Amniotic stem cell (primary cell): ENCODE measurements at places on chromosomes 3 and 15.

- DNase-seq: no peak
Measured at GRCh38 chr3:112875561-112875960, 28.9 kb upstream of the CD200R1L start.

DNA sequence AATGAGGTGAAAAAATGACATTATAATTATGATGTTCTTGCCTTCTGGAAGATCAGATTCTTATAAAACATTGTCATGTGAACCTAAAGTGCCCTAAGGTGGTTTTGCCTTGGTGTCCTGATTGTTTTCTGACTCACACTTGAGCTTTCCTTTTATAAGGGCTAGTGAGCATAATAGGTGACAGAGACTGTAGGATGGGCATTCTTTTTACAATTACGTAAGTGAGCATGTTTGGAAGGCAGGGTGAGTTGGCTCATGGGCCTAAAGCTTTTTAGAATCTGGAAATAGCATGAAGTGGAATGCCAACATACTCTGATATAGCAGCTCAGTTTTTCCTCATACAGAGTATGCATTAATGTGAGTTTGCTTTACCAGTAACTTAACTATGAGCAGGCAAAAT is 41.2 kb downstream of the CRYBG3 start:
- DNase-seq: no peak

GRCh38 chr15:92652576-92652966 is 3.0 kb downstream of the FAM174B start:
- no peak for DNase-seq

DNA sequence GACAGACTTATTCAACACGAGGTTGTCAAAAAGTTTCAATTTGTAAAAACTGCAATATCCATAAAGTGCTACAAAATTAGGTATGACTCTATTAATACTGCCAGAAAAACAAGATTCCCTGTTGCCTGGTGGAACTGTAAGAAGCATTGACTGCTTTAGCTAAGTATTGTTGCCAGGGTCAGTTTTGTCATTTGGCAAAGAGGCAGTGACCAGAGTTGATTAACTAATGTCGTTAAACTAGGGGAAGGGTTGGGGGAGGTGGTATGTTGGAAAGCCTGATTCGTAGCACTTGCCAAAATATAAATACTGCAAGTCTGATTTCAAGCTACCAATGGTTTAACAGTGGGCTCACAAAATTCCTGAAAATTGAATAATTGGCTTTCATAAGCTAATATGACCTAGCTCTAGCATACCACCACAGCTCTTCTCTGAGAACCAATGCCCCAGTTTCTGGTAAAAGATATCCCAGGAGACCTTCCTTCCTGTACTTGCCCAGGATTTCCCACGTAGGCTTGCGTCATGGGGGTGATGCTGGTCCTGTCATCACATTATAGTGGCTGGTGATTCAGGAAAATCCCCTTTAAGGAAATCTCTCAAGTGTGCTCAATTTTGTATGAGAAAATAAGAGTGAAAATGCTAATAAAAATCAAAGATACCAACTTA is 266.4 kb upstream of the TBC1D5 start:
- DNase-seq: no peak

- DNase-seq: no peak
Measured at GRCh38 chr15:31470756-31471155, 144.1 kb downstream of the KLF13 start.

GRCh38 chr15:29924750-29925149 is 102.5 kb upstream of the TJP1 start:
- DNase-seq: no peak

DNA sequence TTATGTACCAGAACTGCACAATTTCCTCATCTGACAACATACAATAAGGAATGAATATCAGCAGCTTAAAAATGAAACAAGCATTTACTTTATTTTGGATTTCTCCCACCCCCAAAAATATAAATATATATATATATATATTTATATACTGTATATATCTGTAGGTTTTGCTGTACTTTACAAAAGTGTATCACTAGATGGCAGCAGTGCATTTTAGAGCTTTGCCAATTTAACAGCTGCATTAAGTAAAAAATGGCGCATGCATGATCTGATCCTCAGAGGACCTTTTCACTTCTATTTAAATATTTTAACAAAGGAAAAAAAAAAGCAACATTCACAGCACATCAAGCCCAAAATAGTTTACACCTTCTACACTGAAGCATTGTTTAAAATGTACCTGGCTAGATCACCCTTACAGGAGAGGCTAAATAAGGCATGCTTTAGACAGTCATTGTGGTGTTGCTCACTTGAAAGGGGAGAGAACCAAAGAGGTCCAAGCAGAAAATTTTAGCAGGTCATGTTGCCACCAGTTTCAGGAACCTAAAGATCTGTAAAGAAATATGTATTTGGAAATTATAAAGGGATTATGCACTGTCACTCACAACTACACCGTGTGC is 72.6 kb downstream of the NPTN start:
- DNase-seq: peak; percentile 40

- peak; percentile 61 for DNase-seq
Measured at GRCh38 chr15:35624881-35625280, 78.9 kb upstream of the DPH6 start.

DNA sequence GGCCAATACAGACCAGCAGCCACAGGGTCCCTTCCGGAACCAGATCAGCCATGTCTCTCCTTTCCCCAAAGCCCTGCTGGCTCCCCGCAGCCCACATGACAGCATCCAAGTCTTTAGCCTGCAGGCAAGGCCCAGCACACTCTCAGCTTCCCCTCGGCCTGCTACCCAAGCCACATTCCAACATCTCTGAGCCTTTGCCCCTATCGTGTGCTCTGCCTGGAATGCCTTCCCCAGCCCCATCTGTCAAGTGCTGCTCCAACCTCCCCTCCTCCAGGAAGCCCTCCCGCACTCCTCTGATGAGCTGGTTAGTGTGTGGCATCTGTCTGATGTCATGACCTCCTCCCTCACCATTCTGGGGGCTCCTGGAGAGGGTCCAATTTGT is 8.5 kb downstream of the PLXND1 start:
- no peak for DNase-seq

DNA sequence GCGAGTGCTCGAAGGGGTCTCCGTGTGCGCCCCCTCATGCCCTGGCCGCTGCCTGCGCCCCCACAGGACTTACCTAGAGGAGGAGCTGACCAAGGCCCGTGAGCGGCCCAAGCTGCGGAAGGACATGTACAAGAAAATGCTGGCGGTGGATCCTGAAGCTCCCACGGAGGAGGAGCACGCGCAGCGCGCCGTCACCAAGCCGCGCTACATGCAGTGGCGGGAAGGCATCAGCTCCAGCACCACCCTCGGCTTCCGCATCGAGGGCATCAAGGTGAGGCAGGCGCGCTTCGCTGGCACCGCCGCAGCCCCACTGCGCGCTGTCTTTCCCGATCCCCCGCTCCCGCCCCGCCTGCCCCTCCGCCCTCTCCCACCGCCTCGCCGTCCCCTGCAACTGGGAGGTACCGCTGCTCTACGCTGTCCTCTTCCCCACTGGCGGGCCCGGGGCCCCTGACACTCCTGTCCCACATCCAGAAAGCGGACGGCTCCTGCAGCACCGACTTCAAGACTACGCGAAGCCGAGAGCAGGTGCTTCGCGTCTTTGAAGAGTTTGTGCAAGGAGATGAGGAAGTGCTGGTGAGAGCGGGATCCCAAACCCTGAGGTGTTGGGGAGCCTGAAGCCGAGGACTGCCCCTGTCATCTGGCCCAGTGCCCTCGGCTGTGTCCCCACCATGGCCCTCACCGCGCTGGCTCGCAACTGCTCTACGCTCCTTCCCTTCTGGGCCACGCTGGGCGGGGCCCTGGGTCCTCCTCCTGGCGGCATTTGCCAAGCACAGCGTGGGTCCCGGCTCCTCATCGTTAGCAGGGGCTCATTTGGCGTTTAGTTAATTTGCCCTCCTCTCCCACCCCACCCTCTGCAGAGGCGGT is 8.5 kb downstream of the ITPKA start:
- DNase-seq: no peak

GRCh38 chr3:49723296-49723627 is 489 bp downstream of the GMPPB start:
- no peak for DNase-seq

- no peak for DNase-seq
Measured at GRCh38 chr3:170480111-170480510, 61.4 kb downstream of the CLDN11 start.

GRCh38 chr3:43162230-43163084 is 56.6 kb upstream of the POMGNT2 start:
- peak; percentile 53 for DNase-seq

- no peak for DNase-seq
Measured at GRCh38 chr15:60827492-60827891, 348.6 kb upstream of the ICE2 start.

- DNase-seq: no peak
Measured at GRCh38 chr3:24437326-24437725, 57.3 kb downstream of the THRB start.

GRCh38 chr3:34034840-34035239 is 236.4 kb downstream of the PDCD6IP start:
- DNase-seq: no peak

- DNase-seq: no peak
Measured at GRCh38 chr3:146177072-146177471, 16.1 kb upstream of the PLOD2 start.

DNA sequence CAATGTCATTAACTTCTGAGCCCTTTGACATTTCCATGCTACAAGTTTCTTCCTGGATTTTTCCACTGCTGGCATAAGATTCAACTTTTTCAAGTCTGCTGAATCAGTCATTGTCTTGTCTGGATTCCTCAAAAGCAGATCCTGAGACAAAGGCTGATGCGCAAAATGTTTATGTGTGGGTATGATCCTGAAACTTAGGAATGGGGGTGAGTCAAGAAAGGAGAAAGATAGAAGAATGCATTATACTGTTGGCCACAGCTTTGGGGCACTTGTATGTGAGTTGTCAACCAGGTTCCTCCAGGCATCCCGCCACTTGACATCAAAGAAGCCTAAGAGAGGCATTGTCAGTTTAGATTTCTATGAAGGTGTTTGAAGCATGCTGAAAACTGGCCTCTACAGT is 50.4 kb downstream of the FOXB1 start:
- no peak for DNase-seq

DNA sequence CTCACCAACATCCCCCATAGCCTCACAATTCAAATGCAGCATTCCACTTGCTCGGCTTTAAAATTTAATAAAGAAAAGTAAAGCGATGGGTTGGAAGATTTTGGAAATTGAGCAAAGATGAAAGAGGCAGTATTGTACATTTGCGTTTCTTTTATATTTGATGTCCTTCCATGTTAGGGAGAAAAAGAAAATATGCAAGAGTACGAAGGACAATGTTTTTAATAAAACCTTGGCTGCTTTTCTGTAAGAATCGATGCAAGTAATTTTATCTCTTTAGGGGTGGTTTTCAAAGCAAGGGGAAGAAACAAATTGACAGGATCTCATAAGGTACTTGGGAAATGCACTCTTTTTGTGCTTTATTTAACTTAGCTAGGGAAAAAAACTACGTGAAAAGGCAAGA is 61.8 kb upstream of the TSC22D2 start:
- no peak for DNase-seq

DNA sequence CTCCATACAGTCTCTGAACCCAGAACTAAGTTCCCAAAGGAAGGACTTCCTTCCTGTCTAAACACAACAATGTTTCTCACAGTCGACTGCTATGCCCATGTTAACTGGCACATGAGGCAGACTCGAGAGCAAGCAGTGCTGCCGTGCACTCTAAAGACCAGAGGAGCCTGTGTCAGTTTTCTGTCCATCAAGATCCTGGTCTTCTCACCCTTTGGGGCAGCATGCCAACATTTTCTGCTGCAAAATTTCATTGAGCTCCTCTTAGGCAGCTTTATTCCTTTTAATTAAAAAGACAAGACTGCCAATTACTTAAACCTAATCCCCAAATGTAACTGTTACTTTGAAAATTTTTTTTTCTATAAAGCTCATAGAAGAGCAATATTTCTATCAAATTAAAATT is 205.1 kb downstream of the GAP43 start:
- no peak for DNase-seq

DNA sequence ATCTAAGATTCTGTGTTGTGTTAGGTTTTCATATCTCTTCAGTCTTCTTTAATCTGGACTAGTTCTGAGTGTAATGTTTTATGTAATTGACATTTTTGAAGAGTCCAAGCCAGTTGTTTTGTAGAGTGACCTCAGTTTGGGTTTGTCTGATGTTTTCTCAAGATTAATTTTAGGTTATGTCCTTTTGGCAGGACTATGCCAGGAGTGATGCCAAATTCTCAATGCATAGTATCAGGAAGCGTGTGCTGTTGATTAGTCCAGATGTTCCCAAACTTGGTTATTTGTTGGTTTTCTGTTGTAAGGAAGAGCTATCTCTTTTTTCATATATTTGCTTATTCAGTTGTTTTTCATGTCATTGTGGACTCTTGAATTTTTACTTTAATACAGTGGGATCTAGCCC is 32.6 kb downstream of the NMD3 start:
- DNase-seq: no peak

DNA sequence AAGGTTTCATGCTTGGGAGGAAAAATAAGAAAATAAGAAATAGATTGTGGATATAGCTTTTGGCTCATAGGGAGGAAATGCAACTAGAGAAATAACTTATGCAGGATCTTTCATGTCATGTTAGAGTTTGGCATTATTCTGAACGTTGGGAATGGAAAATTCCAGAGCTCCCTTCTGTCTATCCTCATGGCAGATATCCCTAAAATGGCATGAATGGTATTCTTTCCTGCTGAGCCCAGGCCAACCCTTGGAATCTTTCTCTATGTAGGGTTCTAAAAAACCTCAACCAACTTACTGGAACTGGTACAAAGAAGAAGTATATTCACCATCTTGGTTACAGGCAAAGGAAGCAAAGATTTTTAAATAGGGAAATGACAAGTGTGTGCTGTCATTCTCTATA is 212.5 kb downstream of the CHST2 start:
- DNase-seq: no peak

DNA sequence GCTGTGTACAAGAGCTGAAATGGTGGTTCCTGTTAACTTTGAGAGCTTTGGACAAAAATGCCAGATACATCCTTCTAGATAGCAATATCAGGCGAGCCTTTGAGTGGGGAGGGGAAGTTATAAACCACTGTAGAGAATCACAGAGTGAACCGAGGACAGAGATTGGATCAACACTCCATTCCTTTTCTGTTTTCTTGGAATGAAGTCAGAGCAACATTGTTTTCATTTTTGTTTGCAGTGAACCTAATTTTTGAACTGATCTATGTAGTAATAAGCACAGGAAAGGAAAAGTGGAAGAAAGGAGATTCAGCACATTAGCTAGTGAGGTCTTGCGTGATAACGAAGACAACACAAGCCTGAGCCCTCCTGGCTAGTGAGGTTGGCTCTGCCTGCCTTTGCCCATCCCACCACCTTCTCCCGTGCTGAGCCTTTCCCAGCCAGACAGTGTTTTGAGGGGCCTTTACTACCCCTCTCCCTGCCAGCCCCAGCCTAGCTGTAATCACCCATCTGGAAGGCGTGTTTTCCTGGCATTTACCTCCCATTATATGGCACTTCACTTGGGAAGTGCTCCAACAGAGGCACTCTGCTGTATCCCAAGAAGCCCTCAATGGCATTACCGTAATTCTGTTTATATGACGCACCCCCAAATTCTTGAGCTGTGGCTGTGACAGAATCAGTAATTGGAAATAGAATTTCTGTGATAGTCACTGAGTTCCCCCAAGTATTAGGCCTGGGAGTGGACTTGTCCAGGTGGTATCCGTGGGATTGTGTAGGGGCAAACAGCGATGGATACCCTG is 129.8 kb downstream of the CACNA1D start:
- no peak for DNase-seq

GRCh38 chr15:95701410-95701809 is 629.1 kb upstream of the NR2F2 start:
- DNase-seq: no peak

GRCh38 chr15:69757186-69757585 is 304.6 kb downstream of the RPLP1 start:
- no peak for DNase-seq
